ENCODE measurements at places on chromosomes 7 and 10.
A peak's percentile ranks its signal among the peaks of the same experiment; 100 is the strongest.

GRCh38 chr10:126421756-126422256 is 33.5 kb upstream of the ADAM12 start:
- DNase-seq: no peak

DNA sequence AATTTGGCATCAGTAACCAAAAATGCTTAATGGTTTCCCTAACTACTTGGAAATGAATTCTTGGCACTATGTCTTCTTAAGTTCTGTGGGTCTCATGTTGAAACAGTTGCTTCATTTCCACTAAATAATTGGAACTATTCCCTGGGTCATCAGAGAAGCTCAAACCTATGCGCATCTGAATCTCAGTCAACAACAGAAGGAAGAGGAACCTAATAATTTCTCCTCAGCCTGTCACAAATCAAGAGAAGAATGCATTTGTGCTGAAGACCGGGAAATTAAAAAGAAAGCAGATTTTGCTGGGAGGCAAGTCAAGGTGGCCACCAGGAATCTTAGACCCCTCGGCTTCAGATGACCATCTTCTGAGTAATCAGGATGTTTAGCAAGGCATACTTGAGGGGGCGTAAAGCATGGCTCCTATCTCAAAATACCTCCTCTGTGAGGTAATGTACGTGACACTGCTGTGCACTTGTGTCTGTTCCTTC is 41.4 kb downstream of the TOMM7 start:
- no peak for DNase-seq

- no peak for DNase-seq
Observed at GRCh38 chr10:106999118-106999707, 165.3 kb downstream of the SORCS1 start.

- DNase-seq: no peak
Observed at GRCh38 chr10:15189133-15189885, 20.8 kb upstream of the NMT2 start.

DNA sequence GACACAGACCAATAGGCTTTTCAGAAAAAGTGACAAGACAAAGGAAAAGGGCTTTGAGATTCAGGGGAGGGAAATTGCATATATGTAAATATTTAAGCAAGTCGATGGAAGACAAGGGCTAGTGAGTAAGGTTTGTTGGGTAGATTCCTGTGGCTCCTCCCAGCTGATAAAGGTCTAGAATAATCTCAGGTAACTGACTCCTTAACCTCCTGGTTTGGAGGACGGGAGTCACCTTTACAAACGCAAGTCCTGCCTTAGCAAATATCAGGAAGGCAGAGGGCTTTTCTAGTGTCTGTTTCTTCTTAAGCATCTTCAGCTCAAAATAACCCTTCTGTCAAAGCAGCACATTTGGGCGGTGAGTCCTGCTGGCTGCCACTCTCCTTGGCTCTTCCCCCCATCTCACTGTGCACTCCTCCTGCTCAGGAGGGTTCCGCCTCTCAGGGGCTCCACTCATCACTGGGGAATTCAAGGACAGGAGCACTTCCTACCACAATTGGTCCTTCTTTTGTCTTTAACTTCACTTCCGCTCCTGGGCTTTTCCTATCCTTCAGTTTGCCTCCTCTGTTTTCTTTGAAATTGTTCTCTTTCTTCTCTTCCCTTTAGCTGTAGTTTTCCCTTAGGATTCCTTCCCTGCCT is 496.3 kb upstream of the KLF6 start:
- no peak for DNase-seq

- peak; percentile 14 for DNase-seq
Observed at GRCh38 chr7:28921822-28922221, 36.3 kb downstream of the TRIL start.

DNA sequence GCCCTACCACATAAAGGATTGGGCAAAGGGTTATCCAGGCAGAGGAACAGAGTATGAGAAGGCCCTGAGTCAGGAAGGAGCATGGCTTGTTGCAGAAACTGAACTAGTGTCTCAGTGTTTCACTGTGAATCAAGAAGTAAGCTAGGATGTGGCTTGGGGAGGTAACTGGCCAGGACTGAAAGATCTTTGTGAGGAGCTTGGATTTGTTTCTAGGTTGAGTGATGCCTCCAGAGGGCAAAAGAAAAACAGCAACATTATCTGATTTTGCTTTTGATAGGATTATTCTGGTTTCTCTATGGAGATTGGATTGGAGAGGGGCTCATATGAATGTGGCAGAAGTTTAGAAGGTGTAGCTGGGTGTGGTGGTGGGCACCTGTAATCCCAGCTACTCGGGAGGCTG is 137.9 kb upstream of the HDAC9 start:
- no peak for DNase-seq

GRCh38 chr7:7416031-7416858 is 119.4 kb downstream of the COL28A1 start:
- DNase-seq: no peak

DNA sequence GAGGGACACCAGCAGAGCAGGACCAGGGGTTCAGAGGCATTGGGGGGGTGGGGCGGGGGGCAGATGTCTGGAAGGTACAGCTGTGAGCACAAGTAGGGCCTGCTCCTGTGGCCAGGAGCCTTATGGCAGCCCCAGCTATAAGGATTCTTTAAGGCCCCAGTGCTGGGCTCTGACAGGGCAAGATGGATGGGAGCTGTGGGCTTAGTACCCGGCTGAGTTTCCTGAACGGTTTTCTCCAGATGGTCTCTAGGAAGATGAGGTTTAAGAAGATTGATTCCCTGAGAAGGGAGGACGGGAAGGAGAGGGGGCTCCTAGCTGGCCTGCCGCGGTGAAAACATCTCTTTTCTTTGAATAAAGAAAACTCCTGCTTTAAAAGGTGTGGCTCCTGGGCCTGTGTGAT is 30.1 kb upstream of the COMTD1 start:
- DNase-seq: no peak

DNA sequence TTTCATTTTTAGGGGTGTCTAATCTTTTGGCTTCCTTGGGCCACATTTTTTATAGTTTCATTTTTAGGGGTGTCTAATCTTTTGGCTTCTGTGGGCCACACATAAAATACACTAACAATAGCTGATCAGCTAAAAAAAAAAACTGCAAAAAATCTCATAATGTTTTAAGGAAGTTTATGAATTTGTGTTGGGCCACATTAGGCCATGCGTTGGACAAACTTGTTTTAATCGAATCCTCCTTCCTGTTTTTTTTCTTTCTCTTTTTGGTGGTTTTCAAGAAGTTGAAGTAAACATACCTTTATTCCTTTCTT is 37.4 kb downstream of the ZNRF2 start:
- DNase-seq: no peak

DNA sequence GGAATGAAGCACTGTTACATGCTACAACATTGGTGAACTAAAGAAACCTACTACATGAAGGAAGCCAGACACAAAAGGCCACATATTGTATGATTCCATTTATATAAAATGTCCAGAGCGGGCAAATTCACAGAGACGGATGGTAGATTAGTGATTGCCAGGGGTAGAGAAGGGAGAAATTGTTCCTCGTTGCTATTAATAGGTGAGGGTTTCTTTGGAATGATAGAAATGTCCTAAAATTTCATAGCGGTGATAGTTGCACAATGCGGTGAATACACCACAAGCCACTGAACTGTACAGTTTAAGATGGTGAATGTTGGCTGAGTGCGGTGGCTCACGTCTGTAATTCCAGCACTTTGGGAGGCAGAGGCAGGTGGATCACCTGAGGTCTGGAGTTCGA is 29.0 kb downstream of the DENND2A start:
- no peak for DNase-seq

GRCh38 chr7:22143491-22143890 is 197.8 kb upstream of the CDCA7L start:
- DNase-seq: no peak

DNA sequence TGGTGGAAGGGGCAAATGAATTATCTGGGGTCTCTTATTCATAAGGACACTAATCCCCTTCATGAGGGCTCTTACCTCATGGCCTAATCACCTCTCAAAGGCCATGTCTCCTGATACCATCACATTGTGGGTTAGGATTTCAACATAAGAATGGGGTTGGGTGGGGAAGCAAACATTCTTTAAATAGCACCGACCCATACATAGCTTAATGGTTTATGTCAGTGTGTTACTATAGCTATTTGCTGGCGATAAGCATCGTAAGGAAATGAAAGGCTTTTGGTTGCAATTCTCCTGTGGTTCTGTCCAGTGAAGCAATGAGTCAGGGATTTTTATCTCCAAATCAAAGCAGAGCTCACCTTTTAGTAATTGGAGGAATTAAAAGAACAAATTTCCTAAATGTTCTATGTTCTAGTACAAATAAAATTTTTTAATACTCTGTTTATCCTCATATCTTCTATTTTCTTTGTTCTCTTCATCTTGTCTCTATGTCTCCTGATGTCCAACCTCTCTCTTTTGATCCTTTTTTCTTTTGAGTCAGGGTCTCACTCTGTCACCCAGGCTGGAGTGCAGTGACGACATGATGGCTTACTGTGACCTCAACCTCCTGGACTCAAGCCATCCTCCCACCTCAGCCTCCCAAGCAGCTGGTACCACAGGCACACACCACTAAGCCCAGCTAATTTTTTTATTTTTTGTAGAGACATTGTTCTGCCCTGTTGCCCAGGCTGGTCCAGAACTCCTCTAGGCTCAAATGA is 57.0 kb upstream of the GLCCI1 start:
- no peak for DNase-seq

DNA sequence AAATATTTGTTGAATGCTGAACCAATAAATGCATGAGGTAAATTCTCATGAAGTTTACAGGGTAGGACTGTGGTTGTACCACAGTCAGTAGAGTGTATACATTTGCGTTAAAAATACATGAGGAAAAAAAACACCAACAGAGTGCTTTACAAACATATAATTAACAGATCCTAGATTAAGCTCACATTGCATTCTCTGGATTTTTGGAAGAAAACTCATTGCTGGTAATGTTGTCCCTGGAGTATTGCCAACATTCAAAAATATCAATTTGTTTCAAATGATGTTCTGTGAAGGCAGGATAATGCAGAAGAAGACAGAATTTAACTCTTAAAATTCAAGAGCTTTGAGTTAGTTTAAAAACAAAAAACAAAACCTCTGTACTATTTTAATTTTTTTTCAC is 95.5 kb downstream of the MBL2 start:
- DNase-seq: no peak

GRCh38 chr10:116978901-116979300 is 26.1 kb downstream of the SHTN1 start:
- DNase-seq: no peak

DNA sequence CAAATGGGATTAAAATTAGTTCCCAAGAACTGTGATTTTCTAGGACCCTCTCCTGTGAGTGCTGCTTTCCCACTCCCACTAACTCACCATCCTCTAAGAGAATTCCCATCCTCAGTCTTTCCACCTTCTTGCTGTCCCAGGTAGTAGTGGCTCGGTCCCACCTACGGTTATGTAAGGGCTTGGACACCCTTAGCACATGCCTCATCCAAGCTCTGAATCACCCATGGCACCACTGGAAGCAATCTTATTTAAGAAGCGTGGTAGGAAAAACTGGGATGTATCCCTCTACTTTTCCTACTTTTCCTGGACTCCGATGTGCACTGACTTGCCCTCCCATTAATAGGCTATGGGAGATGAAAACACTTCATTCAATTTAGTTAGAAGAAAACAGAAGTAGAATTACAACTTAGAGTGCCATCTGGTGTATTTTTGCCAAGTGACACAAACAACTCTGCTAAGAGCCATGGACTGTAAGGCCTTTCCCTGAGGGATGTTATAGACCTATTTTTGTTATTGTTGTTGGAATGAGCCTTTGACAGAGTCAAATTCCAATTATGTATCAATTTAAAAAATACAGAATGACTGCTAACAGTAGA is 13.7 kb upstream of the ANKRD22 start:
- no peak for DNase-seq

DNA sequence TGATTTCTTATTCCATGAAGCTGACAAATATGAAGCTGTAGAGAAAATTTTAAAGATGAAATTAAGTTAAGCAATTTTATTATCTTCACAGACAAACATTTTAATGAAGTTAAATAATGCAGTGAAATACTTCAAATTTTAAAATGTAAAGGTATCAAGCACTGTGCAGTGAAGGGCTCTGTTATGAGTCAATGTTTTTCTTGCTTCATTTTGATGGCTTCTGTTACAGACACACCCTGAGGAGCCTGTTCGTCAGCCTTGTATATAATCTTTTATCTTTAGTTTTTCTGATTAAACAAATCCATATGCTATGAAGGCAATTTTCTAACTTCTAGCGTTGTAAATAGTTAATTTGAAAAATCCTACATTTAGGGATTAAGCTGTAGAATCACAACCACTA is 18.5 kb downstream of the VSTM2A start:
- DNase-seq: no peak

- no peak for DNase-seq
Observed at GRCh38 chr10:129767751-129768150, 196.3 kb downstream of the EBF3 start.

DNA sequence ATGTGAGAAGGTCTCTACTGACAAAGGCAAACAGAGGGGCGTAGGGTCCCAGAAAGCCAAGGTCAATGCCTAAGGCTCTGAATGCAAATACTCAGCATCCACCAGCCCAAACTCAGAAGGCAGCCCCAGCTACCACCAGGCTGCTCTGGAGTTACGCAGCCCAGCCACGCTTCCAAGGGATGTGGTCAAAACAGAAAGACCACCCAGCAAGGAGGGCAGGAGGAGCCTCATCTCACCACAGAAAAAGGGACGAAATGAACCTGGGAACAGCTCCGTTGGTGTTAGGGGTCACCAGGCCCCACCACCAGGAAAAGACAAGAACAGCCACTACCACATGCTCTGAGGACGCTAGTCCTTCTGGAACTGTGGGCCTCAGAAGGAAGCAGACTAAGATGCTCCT is 65.1 kb downstream of the CTBP2 start:
- no peak for DNase-seq

GRCh38 chr7:13743226-13743625 is 246.2 kb downstream of the ETV1 start:
- DNase-seq: no peak

GRCh38 chr7:157596471-157596870 is 259.7 kb downstream of the DNAJB6 start:
- DNase-seq: no peak

DNA sequence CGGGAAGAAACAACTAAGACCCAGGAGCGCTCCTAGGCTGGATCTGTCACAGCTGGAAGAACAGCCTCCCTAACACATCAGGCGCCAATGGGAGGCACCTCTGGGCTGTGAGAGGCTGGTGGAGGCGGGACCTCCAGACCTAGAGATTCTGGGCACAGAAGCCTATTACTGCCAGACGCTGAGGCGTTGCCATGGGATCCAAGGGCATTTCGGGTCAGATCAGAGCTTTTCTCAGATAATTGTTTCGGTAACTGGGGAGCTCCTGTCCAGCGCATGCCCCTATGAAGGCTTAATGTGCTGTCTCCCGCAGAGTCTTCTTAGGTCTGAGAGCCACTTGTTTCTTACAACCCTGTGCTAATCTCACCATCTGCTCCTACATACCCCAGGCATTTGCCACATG is 339.2 kb downstream of the ZNF716 start:
- DNase-seq: no peak

Data from activated naive CD4-positive, alpha-beta T cell treated with anti-CD3 and anti-CD28 coated beads, Interleukin-2, amount 50 U/mL, for 16 hours (primary cell).